ENCODE measurements at places on chromosomes 13 and 19.
A peak's percentile ranks its signal among the peaks of the same experiment; 100 is the strongest.

GRCh38 chr13:113114511-113115362, 7.9 kb upstream of the F10 start:
- DNase-seq: no peak
- H3K4me3 ChIP-seq: no peak overlapping the region
- H3K4me1 ChIP-seq: no peaks in the 10 kb centered on the region
- peaks cover 3% of the 10 kb centered on the region for H3K27me3 ChIP-seq
- no peak overlapping the region for H3K27ac ChIP-seq

- no peak overlapping the region for H3K27ac ChIP-seq
- H3K36me3 ChIP-seq: no peaks in the 10 kb centered on the region
- H3K27me3 ChIP-seq: no peaks in the 10 kb centered on the region
- H3K4me3 ChIP-seq: peak overlapping the region; percentile 73
Measured at GRCh38 chr19:39792999-39793546, 14.4 kb downstream of the LEUTX start.

GRCh38 chr19:11240008-11240444, 607 bp downstream of the ANGPTL8 start:
- DNase-seq: no peak
- H3K36me3 ChIP-seq: peaks cover 10% of the 10 kb centered on the region
- H3K27me3 ChIP-seq: no peaks in the 10 kb centered on the region
- H3K4me1 ChIP-seq: peaks cover 5% of the 10 kb centered on the region
- no peak overlapping the region for H3K4me3 ChIP-seq

GRCh38 chr13:33992881-33993336, 175.0 kb downstream of the RFC3 start:
- DNase-seq: no peak
- H3K4me1 ChIP-seq: peaks cover 23% of the 10 kb centered on the region
- no peak overlapping the region for H3K4me3 ChIP-seq
- peak overlapping the region; percentile 17 for H3K27ac ChIP-seq

Measured in thoracic aorta (tissue), 2 donors.